Psoas muscle (tissue), 8 donors: ENCODE measurements at places on chromosomes 2 and 18.
A peak's percentile ranks its signal among the peaks of the same experiment; 100 is the strongest.

- DNase-seq = no peak
Measured at GRCh38 chr18:72375618-72376017, 168.5 kb downstream of the CBLN2 start.

- peak; percentile 75 for DNase-seq
Measured at GRCh38 chr2:43084699-43085091, 141.7 kb downstream of the ZFP36L2 start.

DNA sequence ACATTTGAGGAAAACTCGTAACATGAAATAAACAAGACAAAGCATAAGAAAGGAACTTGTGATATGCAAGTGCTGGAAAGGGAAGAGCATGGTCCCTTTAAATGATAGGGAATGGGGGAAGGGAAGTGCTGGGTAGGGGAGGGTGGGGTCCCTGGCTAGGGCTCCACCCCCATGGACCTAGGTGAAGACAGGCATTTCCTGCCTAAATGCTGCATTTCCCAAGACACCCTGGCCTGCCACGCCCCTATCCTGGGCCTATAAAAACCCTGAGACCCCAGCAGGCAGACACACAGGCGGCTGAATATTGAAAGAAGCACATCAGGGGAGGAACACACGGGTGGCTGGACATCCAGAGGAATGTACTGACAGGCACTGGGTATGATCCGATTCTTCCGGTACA, 499.9 kb downstream of the ZEB2 start:
- DNase-seq = no peak

DNA sequence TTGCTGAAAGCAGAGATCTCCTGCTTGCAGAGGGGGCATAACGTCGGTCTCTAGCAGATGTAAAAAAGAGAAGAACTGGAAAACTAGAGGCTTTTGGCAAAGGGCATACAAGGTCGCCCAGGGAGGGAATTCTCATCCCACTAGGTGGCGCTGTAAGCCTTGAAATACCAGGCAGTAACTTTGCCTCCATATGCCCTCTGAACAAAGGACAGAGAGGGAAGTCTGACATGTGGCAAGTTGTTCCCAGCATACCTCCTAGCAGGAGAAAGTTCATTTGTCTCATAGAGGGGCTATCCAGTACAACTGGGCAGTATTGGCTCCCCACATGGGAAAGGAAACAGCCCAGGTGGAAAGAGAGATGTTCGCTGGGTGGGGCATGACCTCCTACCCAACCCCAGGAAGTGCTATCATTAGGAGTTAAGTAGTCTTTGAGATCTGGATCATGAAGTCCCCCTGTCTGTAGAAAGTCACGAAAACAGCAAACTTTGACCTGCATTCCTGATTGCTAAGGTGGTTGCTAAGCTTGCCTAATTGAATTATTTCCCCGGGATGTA, 39.9 kb downstream of the STK17B start:
- no peak for DNase-seq

DNA sequence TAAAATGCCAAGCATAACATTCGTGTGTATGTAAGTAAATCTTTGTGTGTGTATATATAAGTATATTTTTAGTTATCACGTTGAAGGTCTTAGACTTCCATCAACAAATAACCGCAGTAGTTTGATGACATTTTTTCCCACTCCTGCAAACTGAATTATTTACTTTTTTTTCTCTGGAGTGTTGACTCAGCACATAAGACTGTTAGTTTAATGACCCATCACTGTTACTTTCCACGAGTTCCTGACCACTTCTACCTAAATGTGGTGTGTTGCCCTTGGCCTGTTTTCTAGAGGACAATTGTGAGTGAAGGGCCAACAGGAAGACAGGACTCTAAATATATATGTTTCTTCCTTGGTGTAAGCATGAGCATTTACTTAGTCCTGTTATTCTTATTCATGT, 71.3 kb upstream of the TXNDC2 start:
- no peak for DNase-seq

DNA sequence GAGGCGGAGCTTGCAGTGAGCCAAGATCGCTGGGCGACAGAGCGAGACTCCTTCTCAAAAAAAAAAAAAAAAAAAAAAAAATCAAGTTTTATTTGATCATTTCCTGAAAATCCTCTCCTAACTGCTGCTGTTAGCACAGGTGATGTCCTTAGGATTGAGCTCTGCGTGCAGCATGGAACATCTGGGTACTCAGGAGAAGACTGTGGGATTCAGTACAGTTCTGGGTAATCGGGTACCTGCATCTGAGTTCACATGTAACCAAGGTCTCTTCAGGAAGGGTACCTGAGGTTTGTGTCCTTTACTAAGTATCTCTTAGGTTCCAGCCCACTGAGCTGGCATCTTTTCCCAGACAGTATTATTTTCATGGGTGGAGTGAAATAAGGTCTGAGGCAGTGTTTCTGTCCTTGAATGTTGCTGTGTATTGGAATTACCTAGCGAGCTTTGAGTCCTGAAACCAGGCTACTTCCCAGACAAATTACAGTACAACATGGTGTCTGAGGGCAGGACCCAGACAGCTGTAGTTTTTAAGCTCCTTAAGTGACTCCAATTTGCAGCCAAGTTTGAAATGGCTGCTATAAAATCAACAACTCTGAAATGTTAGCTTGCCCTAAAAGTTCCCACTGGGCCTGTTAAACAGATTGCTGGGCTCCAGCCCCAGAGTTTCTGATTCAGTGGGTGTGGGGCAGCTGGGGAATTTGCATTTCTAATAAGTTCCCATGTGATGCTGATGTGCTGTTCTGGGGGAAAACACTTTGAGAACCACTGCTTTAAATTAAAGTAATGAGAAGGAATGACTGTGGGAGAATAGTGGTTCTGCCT, 120.5 kb downstream of the PMAIP1 start:
- no peak for DNase-seq

DNA sequence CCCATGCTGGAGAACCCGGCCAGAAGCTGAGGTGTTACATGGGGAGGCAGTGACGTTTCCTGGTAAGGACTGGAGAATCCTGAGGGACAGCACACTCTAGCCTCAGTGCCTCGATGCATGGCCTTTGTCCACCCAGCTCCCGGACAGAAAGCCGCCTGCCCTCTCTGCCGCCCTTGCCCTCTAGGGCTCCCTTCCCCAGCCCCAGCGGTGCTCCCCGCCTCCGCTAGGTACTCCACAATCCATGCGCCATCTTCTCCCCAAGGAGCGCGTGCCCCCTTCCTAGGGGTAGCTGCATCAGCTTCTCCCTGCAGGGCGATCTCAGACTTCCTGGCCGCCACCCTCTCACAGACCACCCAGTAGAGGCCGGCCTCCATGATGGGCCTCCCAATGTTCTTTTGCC, 251.6 kb downstream of the TWIST2 start:
- no peak for DNase-seq
